CD8-positive, alpha-beta memory T cell (primary cell): ENCODE measurements at places on chromosomes 7 and 10.

GRCh38 chr7:35605760-35606159, 89.2 kb downstream of the HERPUD2 start:
- no peak for DNase-seq

GRCh38 chr7:143279186-143280098, 5.3 kb upstream of the TMEM139 start:
- peak; percentile 41 for DNase-seq

DNA sequence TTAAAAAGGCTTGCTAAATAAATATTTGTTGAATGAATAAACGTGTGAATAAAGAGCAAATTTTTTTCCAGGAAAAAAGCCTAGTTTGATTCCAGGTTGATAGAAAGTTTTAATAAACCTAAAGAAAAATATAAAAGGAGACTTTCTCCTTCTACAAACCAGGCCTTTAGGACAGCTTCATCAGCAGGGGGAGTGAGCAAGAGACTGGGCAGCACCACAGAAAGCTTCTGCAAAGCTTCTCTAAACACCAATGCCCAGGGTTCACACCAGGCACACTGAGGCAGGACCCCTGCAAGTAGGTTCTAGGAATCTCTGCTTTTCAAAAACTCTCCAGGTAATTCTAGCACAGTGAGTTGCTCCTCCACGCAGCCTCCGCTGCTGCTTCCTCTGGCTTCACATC, 66.4 kb upstream of the SEC61G start:
- no peak for DNase-seq

- no peak for DNase-seq
Observed at GRCh38 chr7:16850614-16851466, 30.9 kb downstream of the AGR3 start.

GRCh38 chr10:35349389-35349915, 13.1 kb downstream of the CCNY start:
- no peak for DNase-seq

DNA sequence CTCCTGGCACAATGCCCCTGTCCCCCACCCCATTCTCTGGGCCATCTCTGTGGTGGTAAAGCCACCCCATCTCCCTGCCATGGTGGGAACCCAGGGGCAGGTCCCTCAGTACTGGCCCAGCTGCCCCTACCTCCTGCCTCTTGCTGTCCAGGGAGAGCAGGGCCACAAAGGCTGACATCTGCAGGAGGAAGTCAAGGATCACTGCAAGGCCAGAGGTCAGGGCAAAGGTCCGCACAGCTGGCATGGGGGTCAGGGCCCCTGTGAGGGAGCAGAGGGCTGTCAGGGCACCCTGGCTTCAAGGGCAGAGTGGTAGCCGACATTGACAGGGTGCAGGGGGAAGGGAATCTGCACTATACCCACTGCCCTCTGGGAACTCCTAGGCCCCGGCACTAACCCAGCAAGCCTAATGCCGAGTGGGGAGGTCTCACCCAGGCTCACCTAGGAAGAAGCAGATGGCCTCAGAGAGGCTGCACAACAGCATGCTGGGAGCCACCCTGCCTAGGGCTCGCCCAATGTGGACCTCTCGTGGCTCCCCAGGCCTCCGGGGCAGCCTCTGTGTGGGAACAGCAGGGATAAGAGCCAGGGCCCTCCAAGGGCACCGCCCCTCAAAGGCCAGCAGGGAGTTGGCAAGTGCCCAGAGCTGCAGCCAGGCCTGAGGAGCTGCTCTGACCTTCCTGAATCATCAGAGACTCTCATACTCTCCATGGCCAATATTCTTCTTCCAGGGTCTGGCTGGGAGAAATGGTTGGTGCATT, 7.7 kb downstream of the NPC1L1 start:
- no peak for DNase-seq

- no peak for DNase-seq
Observed at GRCh38 chr7:114182837-114183236, 231.8 kb upstream of the FOXP2 start.

GRCh38 chr7:82445271-82445670, 1.7 kb upstream of the CACNA2D1 start:
- DNase-seq = no peak

- peak; percentile 62 for DNase-seq
Observed at GRCh38 chr7:92246360-92247101, 757 bp downstream of the ANKIB1 start.

DNA sequence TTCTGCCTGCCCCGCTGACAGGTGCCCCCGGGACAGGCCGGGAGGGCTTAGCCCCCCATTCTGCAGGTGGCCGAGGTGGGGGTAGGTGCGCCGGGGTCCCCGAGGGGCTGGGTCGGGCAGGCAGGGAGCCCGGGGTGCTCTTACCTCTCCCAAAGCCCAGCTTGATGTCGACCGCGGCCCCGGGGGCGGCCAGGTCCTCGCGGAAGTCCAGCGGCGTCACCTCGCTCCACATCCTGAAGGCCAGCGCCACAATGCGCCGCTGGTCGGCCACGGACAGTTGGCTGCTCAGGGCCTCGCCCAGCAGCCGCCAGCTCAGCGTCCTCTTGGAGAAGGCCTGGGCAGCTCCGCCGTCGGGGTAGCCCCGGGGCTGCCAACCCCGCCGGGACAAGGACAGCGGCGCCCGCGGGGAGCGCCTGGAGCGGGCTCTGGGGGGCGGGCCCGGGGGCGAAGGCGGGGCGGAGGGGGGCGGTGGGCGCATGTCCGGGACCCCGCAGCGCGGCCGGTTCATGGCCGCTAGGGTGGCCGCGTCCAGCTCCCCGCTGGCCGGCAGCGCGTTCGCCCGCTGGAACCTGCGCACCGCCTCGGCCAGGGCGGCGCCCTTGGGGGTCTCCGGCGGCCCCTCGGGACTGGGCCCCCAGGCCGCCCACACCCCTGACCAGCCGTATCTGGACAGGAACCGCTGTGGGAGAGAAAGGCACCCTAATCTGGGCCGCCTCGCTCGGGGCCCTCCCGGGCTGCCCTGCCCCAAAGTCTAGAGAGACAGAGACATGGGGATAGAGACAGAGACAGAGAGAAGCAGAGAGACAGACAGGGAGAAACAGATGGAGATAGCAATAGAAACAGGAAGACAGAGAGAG, 1.7 kb downstream of the MMP21 start:
- no peak for DNase-seq

DNA sequence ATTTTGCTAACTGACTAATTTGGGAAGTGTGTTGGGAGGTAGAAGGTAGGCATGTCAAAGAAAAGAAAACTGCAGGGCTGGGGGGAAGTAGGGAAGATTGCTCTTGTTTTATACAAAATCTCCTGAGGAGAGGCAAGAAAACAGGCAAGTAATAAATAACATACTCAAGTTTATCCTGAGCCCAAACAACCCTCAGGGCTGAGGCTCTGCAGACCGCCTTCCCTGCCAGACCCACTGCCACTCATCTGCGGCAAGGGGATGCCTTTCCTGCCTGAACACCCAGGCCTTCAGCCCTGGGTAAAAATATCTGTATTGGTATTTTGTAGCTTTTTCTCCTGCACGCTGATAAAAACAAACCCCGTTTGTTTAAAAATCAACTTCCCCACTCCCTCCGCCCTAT, 399.8 kb upstream of the NFE2L3 start:
- no peak for DNase-seq

- DNase-seq = no peak
Observed at GRCh38 chr10:106708506-106708905, 456.0 kb downstream of the SORCS1 start.

DNA sequence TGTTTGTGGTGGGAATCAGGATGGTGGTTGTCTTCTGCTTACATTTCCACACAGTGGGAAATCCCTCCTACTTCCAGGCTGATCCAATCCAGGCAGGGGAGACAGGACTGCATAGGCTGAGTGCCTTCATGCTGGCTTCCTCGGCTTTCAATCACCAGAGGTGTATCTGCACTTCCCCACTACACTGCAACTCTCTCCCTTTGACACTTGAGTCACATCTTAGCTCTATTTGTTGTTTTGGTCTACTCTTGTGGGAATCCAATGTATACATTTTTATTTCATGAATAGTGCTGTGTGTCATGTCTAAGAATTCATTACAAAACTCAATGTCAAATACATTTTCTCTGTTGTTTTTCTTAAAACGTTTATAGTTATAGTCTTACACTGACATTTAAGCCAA, 735.6 kb downstream of the XPNPEP1 start:
- DNase-seq = no peak

- DNase-seq = no peak
Observed at GRCh38 chr7:110600956-110601355, 490.0 kb upstream of the LRRN3 start.

- DNase-seq = no peak
Observed at GRCh38 chr7:29809533-29810155, 3.3 kb downstream of the WIPF3 start.

- DNase-seq = no peak
Observed at GRCh38 chr7:130379019-130379418, 1.3 kb upstream of the CPA1 start.

GRCh38 chr7:151699928-151700319, 177.0 kb downstream of the PRKAG2 start:
- no peak for DNase-seq

GRCh38 chr10:36280321-36280741, 638.2 kb upstream of the FZD8 start:
- no peak for DNase-seq

DNA sequence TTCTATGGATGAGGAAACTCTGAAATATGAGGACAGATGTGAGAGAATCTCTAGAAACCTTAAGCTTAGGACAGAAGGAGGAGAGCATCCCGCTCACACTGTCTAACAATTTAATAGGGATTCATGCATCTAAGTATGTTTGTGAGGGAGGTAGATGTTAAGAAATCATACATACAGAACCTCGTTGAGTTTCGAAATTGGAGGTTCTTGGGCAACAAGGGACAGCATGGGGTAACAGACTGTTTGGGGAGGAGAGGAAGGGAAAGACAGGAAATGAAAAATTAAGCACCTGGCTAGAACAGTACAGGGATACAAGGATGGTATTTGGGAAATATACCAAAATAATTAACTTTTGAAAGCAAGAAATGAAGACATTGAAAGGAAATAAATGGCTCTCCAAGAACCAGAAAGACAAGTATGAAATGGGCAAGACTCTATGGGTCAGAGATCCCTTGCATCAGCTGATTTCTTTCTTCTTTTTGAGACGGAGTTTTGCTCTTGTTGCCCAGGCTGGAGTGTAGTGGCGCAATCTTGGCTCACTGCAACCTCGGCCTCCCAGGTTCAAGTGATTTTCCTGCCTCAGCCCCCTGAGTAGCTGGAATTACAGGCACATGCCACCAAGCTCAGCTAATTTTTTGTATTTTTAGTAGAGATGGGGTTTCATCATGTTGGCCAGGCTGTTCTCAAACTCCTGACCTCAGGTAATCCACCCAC, 207.9 kb downstream of the CTNNA3 start:
- no peak for DNase-seq

- DNase-seq = no peak
Observed at GRCh38 chr10:113853578-113854012, 287 bp downstream of the DCLRE1A start.

DNA sequence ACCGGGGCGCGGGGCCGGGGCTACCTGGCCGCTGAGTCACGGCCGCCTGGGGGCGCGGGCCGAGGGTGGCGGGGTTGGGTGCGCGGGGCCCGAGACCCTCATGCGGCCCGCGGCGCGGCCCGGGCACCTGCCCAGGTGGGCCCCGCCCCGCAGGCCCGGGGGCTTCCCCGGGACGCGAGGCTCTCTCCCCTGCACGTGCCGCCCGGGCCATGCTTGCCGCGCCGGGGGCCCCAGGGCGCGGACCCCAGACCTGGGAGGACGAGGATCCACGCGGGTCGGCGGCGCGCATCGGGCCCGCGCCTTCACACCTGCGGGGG, 402 bp downstream of the MAFK start:
- DNase-seq = no peak

GRCh38 chr7:109901926-109902325, 1189.0 kb upstream of the LRRN3 start:
- no peak for DNase-seq

GRCh38 chr10:1933215-1933614, 195.9 kb upstream of the ADARB2 start:
- no peak for DNase-seq

GRCh38 chr10:34364253-34365037, 450.7 kb downstream of the PARD3 start:
- DNase-seq = no peak

DNA sequence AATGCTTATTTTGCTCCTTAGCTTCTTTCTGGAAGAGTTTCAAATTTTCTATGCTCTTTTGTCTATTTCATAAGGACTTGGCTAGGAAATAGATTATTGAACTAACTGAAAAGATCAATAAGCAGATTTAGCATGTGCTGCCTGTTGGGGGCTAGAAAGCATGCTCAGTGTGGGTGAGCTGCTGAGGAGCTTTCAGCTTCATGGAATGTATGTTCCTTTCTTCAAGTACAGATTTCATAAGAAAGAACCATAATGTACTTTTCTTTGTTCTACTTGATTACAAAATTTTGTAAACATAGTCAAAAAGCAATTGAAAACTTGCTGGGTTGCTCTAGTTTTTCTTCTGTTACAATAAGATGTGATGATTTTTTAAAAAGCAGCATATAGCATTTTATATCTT, 73.8 kb downstream of the TAF3 start:
- DNase-seq = no peak

DNA sequence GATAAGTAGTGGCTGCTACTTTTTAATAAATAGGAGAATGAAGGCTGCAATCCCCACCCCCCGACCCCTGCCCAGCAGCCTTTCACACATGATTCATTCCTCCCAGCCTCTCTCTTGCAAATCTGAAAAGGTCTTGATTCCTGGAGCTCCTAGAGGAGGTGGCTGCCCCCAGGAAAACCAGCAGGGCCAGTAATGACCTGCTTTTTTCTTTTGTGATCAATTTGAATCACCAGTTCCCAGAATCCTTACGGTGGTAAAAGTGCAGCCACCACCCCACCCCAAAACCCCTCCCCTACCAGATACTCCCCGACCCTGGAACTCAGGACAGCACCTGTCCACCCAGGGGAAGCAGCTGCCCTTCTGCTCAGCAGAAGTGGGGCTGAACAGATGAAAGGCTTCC, 108.9 kb downstream of the C10orf105 start:
- DNase-seq = no peak

GRCh38 chr7:78317371-78317770, 518.8 kb downstream of the PHTF2 start:
- DNase-seq = no peak

DNA sequence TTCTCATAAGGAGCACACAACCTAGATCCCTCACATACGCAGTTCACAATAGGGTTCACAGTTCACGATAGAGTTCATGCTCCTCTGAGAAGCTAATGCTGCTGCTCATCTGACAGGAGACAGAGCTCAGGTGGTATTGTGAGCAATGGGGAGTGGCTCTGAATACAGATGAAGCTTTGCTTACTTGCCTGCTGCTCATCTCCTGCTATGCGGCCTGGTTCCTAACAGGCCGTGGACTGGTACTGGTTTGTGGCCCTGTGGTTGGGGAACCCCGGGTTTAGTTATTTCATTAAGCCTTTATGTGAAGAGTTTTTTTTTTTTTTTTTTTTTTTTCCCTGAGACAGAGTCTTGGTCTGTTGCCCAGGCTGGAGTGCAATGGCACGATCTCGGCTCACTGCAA, 19.4 kb downstream of the SLK start:
- DNase-seq = peak; percentile 47

DNA sequence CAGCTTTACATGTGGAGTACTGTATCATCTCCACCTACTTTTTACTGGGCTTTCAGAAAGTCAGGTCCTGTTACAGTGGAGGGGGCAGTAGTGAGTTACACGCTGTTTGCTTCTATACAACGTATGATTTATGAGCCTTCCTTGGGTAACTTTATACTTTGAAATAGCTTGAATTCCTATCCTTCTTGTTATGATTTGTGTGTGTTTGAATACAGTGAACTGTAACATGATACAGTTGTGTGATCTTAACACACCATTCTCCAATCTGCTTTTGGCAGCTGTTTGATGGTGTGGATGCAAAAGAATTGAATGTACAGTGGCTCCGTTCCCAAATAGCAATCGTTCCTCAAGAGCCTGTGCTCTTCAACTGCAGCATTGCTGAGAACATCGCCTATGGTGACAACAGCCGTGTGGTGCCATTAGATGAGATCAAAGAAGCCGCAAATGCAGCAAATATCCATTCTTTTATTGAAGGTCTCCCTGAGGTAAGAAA, 41.7 kb downstream of the SP8 start:
- DNase-seq = no peak
